T-cell (primary cell): ENCODE measurements at places on chromosomes 5 and 9. TPM values are rescaled to one million over a fixed set of nuclear protein-coding genes. Genes with fewer than 3 reads are reported as not detected.

The C5orf52 gene
- total RNA-seq = not detected

GRCh38 chr9:109893241-109893640 is 113.2 kb downstream of the PALM2AKAP2 start:
- no peaks in the 10 kb centered on the region for H3K27me3 ChIP-seq
- H3K36me3 ChIP-seq = no peaks in the 10 kb centered on the region
- no peak overlapping the region for H3K4me3 ChIP-seq
- no peak overlapping the region for H3K27ac ChIP-seq
- H3K4me1 ChIP-seq = no peaks in the 10 kb centered on the region

DNA sequence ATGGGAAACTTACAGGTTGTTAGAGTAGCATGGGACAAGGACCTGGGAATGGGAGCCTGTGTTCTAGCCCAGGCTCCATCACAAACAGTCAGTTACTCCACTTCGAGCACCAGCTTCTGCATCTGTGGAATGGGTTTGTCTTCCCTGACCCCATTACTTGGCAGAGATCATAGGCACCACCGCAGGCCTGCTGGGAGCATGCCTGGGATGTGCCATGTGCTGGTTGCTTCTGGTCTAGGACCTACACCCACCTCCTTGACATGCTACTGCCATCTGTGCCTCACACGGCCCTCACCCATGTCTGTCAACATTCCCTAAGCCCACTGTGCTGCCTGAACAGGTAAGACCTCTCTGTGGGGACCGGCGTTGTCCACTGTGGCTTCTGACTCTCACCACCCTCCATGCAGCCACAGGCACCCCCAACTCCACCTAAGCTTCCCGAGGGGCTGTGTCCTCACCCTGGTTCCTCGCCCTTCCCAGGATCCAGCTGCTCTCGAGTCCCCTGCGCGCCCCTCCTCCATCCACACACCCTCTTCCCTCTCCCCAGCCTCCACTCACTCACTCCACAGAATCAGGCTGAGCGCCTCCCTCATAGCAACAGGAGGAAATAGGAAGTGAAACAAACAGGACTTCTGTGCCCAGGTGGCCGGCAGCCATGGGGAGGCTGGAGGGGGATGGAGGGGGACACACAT is 85.9 kb upstream of the FAM120A start:
- H3K36me3 ChIP-seq = no peaks in the 10 kb centered on the region
- H3K27me3 ChIP-seq = no peaks in the 10 kb centered on the region
- H3K4me1 ChIP-seq = no peaks in the 10 kb centered on the region
- no peak overlapping the region for H3K27ac ChIP-seq
- no peak for DNase-seq

The PDE6A gene
- not detected for total RNA-seq

DNA sequence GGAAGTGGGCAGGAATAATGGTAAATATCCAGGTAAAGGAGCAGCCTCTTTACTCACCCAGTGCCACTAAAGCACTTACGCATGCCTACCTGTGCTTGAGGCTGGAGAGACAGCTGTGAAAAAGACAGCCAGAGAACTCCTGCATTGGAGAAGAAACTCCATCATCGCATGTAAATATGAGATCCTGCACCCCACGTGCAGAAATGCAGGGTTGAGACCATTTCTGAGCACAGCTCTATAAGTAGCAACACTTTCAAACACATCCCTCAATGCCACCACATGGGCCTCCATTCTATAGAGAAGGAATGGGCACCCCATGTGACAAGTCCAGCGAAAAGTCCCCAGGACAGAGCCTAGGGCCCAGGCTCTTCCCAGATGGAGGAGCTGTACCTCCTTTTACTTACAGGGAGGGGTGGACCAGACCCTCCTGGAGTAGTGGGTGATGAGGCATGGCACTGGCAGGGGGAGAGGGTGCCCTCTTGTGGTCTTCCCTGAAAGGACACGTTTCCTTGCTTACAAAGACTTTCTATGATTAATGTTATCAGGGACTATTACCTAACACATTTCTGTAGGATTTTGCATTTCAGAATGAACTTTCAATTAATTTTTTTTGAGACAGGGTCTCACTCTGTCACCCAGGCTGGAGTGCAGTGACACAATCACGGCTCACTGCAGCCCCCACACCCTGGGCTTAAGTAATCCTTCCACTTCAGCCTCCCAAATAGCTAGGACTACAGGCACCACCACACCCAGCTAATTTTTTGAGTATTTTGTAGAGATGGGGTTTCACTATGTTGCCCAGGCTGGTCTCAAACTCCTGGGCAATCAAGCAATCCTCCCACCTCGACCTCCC is 55.3 kb upstream of the IL17B start:
- H3K4me3 ChIP-seq = no peak overlapping the region
- DNase-seq = peak; percentile 46
- H3K36me3 ChIP-seq = no peaks in the 10 kb centered on the region

DNA sequence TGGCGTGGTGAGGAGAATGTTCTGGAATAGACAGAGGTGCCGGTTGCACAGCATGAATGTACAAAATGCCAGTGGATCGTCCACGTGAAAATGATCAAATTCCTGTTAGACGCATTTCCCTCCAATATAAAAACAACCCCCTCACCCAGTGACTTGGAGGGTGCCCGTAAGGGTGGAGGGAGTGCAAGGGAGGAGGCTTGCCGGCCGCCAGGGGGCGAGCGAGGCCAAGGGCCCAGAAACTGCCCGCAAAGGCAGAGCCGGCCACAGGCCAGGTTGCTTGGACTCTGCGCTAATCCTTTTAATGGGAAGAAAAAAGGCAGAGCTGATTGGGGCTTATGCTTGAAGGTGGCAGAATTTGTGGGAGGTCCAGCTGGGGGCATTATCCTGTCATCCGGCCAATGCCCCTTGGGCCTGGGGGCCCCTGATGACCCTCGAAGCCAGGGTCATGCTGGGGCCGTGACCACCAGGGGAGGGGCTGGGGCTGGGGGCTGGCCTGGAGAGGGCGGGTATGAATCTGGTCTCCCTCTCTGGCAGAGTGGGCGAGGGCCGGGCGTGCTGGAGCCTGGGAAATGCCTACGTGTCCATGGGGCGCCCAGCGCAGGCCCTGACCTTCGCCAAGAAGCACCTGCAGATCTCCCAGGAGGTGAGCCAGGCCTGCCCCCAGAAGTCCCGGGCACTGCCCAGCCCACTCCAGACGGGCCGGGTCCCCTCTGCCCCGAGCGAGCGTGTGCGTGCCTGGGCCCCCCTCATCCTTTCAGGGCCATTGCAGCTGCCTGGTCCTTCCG is 12.0 kb downstream of the GPSM1 start:
- no peak for DNase-seq
- no peak overlapping the region for H3K27ac ChIP-seq
- H3K4me3 ChIP-seq = no peak overlapping the region
- no peaks in the 10 kb centered on the region for H3K4me1 ChIP-seq
- no peaks in the 10 kb centered on the region for H3K27me3 ChIP-seq

The SV2C gene
- 0.07 TPM for total RNA-seq

The TRAF1 gene
- total RNA-seq = 87.7 TPM

- no peaks in the 10 kb centered on the region for H3K36me3 ChIP-seq
- H3K27me3 ChIP-seq = no peaks in the 10 kb centered on the region
- no peak for DNase-seq
- H3K4me1 ChIP-seq = no peaks in the 10 kb centered on the region
These were observed 89.0 kb downstream of the RFX3 start for GRCh38 chr9:3436629-3437420.

GRCh38 chr5:153901449-153901848 is 137.3 kb downstream of the FAM114A2 start:
- no peaks in the 10 kb centered on the region for H3K36me3 ChIP-seq
- no peak overlapping the region for H3K27ac ChIP-seq
- DNase-seq = no peak
- H3K4me3 ChIP-seq = no peak overlapping the region
- no peaks in the 10 kb centered on the region for H3K4me1 ChIP-seq
- no peaks in the 10 kb centered on the region for H3K27me3 ChIP-seq

DNA sequence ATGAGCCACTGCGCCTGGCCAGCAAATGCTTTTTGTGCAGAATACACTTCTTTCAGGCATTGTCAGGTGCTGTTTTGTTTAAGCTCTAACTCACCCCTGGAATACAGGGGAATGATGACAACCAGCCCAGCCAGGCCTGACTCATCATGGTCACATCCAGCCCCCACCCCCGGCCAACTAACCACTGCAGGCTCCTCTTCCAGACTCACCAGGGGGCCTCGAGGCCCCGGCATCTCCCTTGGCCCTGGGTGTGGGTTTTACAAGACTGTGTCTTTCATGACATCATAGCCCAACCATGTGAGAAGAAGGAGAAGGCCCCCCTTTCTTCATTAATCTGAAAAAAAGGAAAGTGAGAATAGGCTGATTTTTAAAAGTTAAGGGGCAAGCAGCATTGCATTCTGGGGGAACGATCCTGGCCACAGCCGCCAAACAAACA is 35.5 kb downstream of the OLFML2A start:
- no peak overlapping the region for H3K4me3 ChIP-seq
- H3K27ac ChIP-seq = no peak overlapping the region
- DNase-seq = no peak
- H3K4me1 ChIP-seq = no peaks in the 10 kb centered on the region

The FAM169A gene
- 13.8 TPM for total RNA-seq

The PCDHA9 gene
- total RNA-seq = not detected

The TMEM252 gene
- not detected for total RNA-seq

GRCh38 chr5:74367241-74367733 is 273.2 kb downstream of the ENC1 start:
- H3K36me3 ChIP-seq = no peaks in the 10 kb centered on the region
- peaks cover 13% of the 10 kb centered on the region for H3K27me3 ChIP-seq
- no peak overlapping the region for H3K27ac ChIP-seq
- no peaks in the 10 kb centered on the region for H3K4me1 ChIP-seq
- DNase-seq = no peak
- H3K4me3 ChIP-seq = no peak overlapping the region

The PCDH1 gene
- 0.82 TPM for total RNA-seq

GRCh38 chr9:112015149-112015548 is 118.5 kb downstream of the UGCG start:
- H3K27me3 ChIP-seq = no peaks in the 10 kb centered on the region
- no peaks in the 10 kb centered on the region for H3K36me3 ChIP-seq
- H3K4me3 ChIP-seq = no peak overlapping the region
- DNase-seq = no peak
- H3K27ac ChIP-seq = no peak overlapping the region
- H3K4me1 ChIP-seq = no peaks in the 10 kb centered on the region

DNA sequence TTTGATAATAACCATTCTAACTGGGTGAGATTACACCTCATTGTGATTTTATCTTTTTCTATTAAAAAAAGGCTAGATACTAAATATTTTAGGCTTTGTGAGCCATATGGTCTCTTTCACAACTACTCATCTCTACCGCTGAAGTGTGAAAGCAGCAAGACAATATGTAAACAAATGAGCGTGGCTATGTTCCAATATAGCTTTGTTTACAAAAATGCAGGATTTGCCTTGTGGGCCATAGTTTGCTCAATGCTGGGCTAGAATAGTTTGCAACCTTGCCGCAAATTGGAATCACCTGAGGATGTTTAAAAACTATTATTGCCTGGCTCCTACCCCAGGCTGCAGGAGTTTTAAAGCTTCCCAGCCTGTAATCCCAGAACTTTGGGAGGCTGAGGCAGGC is 10.2 kb upstream of the GPR150 start:
- H3K4me3 ChIP-seq = no peak overlapping the region
- H3K4me1 ChIP-seq = no peaks in the 10 kb centered on the region
- H3K36me3 ChIP-seq = no peaks in the 10 kb centered on the region
- no peak overlapping the region for H3K27ac ChIP-seq
- DNase-seq = no peak

- H3K27ac ChIP-seq = no peak overlapping the region
- H3K4me1 ChIP-seq = no peaks in the 10 kb centered on the region
- H3K36me3 ChIP-seq = no peaks in the 10 kb centered on the region
- H3K4me3 ChIP-seq = no peak overlapping the region
- DNase-seq = no peak
These were observed 127.4 kb upstream of the TAF11L2 start for GRCh38 chr5:17370651-17371050.

DNA sequence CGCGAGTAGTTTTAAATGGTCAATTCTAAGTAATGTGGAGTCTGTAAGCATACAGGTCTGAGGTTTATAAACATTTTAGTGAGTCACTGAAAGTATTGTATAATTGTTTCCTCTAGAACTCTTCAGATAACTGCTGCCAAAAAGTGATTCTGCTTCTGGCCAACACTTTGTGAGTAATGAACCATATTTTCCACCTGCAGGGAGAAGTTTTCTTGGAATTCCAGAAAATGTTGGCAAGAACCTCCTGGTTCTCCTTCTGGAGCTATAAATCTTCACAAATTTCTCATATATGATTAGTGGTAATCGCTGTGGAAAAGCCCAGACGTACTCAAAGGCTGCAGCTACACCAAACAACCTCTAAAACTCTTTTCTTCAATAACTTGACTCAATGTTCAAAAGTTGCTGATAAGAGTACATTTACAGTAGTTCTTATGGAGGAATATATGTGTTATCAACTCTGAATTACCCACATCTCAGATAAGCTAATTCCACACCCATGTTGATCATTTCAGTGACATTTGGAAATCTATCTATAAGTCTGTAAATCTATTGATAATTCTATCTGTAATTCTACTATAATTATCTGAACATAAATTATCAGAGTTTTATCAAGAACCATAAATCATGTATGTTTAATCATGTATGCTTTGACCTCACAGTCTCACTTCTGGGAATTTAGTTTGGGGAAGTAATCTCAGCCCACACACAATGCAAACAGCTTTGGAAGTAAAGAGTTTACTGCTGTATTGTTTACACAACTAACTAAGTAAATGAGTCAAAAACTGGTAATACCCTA is 74.1 kb downstream of the FNBP1 start:
- no peak for DNase-seq
- no peak overlapping the region for H3K4me3 ChIP-seq
- peak overlapping the region; percentile 36 for H3K27ac ChIP-seq
- H3K36me3 ChIP-seq = peaks cover 8% of the 10 kb centered on the region
- no peaks in the 10 kb centered on the region for H3K27me3 ChIP-seq
- peaks cover 19% of the 10 kb centered on the region for H3K4me1 ChIP-seq

The GRIN1 gene
- not detected for total RNA-seq

The ZNF883 gene
- 0.79 TPM for total RNA-seq

The SEMA4D gene
- total RNA-seq = 585 TPM

DNA sequence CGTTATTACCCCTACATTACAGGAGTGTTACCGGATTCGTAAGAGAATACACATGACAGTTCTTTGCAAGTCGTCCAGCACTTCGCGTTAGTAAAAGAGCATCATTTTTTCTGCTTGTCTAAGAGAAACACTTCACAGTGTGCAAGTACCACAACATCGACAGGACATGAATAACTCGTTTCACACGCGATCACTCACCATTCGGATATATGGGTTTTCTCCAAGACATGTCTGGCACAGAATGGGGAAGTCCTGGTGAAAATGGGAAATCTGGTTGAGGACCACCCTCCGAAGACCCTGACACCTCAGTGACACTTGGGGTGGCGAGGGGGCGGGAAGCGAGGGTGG is 642 bp downstream of the RBM22 start:
- H3K27ac ChIP-seq = peak overlapping the region; percentile 98
- peaks cover 44% of the 10 kb centered on the region for H3K36me3 ChIP-seq
- peak overlapping the region; percentile 98 for H3K4me3 ChIP-seq
- peaks cover 9% of the 10 kb centered on the region for H3K4me1 ChIP-seq
- no peaks in the 10 kb centered on the region for H3K27me3 ChIP-seq

GRCh38 chr5:100841358-100842076 is 61.6 kb downstream of the ST8SIA4 start:
- H3K4me1 ChIP-seq = peaks cover 3% of the 10 kb centered on the region
- H3K36me3 ChIP-seq = peaks cover 2% of the 10 kb centered on the region
- H3K27me3 ChIP-seq = no peaks in the 10 kb centered on the region
- DNase-seq = no peak
